ENCODE measurements at places on chromosomes 2 and 18.

DNA sequence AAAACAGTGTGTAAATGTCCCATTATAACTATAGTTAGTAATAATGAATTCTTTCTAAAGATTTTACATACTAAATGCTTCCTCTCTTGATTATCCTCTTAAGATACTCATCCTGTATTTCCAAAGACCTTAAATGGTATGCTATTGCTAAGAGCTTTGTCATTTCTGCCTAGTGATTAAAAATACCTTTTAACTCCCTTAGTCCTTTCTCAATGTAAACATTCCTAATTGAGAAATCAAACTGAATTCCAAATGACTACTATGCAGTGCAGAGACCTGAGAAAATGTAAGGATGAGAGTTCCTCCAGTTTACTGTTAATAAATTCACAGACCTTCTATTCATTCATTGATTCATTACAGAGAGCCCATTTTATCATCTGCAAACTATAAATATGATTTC, 86.9 kb downstream of the SOS1 start:
- no peak for DNase-seq

DNA sequence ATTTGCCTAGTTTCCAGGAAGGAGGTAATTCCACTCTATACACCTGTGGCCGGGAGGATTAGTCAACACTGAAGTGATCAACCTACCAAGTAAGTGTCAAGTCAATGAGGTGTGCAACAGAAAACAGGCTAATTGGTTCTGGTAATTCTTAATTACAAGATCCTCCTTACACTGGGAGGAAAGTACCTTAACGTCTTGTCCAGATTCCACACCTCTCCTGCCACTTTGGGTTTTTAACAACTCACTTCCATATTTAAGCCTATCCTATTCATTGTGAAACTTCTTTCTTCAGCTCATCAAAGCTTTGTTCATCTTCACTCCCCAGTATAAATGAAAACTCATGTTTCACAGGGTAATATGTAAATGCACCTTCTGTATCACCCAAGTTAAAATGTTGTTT, 22.0 kb upstream of the MAP4K4 start:
- DNase-seq = no peak

GRCh38 chr2:88959480-88960204, 268.2 kb downstream of the RPIA start:
- no peak for DNase-seq

GRCh38 chr18:52970686-52971085, 630.7 kb downstream of the DCC start:
- DNase-seq = no peak

GRCh38 chr2:145226901-145227300, 707.0 kb upstream of the ZEB2 start:
- no peak for DNase-seq

GRCh38 chr2:172046866-172047565, 38.3 kb upstream of the DLX1 start:
- no peak for DNase-seq

GRCh38 chr2:232485757-232486557, 1.7 kb downstream of the ECEL1 start:
- DNase-seq = no peak

- no peak for DNase-seq
These were observed 6.7 kb downstream of the TUBB6 start for GRCh38 chr18:12314591-12315305.

DNA sequence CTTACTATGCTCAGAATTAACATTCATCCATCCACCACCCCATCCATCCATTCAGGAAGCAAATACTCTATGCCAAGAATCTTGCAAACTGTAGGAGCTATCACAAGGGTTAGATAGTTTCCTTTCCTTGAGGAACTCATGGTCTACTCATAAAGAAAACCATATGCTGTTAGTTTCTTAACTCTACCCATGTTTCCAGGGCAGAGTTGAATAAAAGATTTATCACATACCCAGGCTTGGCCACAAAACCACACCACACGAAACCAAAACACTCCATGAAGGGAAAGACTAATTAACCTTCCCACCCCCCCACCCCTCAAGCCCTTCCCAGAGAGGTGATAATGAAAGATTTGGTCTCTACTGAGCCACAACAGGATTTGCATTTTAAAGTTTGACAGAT, 23.7 kb upstream of the MSGN1 start:
- DNase-seq = no peak

GRCh38 chr2:66582104-66582986, 147.4 kb downstream of the MEIS1 start:
- no peak for DNase-seq

GRCh38 chr2:165575044-165575615, 105.6 kb downstream of the CSRNP3 start:
- DNase-seq = no peak

DNA sequence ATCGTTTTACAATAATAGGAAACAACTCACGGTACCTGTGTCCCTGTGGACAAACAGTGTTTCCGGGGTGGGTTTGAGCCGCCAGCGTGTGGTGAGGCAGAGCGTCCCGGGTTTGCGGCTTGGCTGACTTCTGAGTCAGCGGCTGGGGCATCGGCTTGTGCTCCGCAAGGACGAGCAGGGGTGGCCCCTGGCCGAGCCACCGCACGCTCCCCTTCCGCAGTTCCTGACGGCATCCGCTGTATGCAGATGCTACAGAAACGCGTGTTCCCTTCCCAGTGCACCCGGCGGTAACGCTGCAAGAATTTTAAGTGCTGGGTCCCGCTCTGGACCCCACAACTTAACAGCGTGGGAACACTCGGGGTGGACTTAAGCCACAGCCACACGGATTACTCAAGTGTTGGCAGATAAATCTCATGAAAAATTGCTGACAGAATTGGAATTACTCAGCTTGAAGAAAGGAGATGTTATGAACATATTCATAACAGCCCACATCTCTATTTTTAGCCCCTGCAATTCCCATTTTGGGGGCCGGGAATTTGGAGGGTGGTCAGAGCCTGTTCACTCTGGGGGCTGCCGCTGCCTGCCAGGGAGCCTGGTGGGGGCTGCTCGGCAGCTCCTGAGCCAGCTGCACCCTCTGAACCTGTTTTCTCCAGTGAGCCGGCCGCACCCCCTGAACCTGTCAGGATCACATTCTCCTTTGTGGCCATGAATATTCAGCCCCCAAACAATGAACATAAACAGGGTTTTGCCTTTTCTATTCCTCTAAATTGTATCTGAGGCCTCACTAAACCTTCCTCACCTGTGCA, 12.6 kb upstream of the KCNG2 start:
- no peak for DNase-seq

GRCh38 chr2:175449616-175450015, 268.1 kb upstream of the ATP5MC3 start:
- DNase-seq = no peak

DNA sequence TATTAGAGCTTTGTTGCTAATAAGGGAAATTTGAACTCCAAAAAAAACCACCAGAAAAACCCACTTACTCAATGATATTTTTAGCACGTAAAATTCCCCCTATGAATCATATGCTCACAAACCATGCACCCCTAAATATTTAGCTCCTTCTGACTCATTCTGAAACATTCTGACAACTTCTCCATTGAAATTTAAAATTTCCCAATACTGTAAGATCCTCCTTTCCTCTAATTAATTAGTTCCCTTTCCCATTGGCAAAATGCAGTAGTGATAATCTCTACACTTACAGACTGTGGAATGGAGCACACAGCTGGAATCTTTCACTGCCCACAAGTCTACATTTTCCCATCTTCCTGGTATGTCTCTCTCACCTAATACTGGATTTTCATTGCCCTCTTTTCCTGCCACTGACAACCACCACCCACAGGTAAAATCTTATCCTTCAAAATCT, 215.8 kb upstream of the ACVR2A start:
- DNase-seq = no peak

DNA sequence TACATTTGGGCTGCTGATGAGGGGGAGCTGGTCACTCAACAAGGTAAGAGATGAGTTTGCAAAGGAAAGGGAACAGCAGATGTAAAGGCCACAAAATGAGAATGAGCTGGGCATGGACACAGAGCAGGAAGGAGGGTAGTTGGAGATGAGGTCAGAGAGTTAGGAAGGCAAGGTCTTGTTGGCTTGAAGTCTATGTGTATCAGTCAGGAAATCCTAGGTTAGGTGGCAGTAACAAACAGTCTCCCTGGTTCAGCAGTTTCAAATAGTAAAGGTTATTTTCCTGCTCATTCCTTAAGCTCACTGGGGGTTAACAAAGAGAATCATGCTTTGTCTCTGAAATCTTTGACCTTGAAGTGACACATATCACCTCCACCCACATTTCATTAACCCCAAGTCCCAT, 58.3 kb upstream of the ARL4C start:
- DNase-seq = no peak

GRCh38 chr2:156615836-156616322, 179.7 kb downstream of the GPD2 start:
- no peak for DNase-seq
